A549 (cell line): ENCODE measurements at places on chromosomes 13 and 19.

DNA sequence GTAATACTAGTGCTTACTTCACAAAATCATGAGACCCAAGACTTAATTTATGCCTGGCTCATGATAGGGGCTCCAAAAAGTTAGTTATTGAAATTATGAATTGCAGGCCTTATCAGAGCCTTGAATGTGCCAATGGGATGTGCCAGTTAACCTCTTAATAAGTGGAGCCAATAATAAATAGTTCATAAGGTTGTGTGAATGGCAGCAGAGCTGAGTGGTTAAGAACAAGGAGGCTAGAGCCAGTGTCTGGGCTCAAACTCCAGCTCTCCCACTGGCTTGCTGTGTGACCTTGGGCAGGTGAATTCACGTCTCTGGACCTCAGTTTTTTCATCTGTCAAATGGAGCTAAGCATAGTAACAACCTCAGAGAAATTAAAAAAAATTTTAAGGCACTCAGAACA is 133.7 kb downstream of the IER2 start:
- no peak for DNase-seq

DNA sequence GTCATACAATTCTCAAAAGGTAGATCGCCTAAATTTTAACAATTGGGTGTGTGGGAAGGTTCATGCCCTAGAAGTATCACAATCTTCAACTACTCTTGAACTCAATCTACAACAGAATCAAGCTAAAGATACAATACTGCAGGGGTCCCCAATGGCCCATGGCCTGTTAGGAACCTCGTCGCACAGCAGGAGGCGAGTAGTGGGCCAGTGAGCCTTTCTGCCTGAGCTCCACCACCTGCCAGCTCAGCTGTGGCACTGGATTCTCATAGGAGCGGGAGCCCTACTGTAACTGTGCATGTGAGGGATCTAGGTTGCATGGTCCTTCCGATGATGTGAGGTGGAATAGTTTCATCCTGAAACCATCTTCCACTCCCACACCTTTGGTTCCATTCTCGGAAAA is 230.6 kb downstream of the KLF12 start:
- DNase-seq: no peak

GRCh38 chr13:33528896-33529295 is 243.3 kb upstream of the STARD13 start:
- no peak for DNase-seq

DNA sequence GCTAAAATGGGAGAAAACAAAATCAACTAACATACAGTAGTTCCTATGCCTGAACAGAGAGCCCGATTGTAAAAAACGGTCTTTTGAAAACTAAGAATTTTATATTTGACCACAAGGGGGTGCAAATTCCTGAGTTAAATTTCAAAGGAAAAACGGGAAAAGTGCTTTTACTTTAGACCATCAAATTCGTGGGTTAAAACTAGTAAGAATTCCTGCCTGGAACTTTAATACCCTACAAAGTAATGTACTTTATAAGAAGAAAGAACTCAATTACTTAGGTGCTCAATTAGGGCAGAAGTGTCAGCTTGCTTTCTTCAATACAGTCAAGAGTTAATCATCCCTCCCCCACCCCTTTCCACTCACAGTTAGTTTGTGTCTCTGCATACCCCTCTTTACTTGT is 69.8 kb downstream of the KCNRG start:
- DNase-seq: peak; percentile 32

DNA sequence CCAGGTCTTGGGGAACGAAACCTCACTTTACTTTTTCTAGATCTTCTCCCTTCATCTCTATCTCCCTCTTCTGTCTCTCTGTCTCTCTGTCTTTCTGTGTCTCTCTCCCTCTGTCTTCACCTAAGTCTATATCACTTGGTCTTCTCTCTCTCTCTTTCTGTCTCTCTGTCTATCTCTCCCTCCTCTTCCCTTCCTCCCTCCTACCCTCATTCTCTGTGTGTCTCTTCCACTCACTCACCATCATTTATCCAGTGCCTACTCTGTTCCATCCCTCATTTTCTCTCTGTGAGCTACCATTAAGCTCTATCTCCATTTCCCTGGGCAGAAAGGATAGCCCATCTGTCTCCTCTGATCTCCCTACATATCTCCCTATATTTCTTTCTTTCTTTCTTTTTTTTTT is 32.2 kb upstream of the FBL start:
- no peak for DNase-seq

DNA sequence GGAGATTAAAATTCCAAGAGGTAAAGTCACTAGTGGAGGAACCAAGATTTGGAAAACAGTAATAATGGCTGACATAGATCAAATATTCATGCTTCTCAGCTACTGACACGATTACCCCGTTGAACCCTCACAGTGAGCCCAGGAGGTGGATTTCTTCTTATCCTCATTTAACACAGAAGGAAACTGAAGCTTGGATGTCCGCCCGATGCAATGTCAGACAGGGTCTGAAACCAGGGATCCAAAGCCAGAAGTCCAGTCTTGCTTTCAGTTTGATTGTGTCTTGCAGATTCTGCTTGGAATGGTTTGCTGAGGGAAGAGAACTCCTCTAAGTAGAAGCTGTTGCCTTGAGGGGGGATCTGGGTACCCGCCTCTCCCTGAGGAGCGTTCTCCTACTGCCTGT is 404.7 kb downstream of the KCNRG start:
- DNase-seq: no peak

GRCh38 chr19:21314676-21315075 is 14.5 kb downstream of the ZNF708 start:
- no peak for DNase-seq

DNA sequence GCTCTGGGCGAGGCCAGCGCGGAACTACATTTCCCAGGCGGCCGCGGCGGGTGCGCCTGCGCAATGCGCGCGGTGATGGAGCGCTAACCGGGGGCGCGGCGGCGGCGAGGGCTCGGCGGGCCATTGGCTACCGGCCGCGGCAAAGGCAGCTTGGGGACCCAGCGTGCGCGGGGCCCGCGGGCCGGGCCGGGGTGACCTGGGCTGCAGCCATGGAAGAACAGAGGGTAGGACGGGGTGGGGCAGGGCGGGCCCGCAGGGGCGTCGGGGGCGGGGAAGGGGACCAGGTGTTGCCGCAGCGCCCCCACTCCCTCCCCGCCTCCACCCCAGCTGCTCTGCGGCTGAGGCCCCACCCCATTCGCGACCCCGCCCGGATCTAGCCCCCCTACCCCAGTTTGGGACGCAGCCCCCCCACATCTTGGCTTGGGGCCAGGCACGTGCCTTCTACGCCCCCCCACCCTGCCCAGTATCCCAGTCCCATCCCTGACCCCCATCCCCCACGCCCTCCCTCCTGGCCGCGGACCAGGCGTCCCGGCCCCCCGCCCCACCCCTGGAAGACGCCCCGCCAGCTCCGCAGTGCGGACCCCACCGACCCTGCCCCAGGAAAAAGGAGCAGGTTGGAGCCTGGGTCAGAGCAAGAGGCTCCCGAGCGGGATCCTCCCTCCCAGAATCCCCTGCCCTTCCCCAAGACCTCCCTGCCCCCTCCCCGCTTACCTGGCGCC is at the start of gene FSD1:
Gene FSD1, plus strand, starts transcription at position 61 of the 719 bp plus-strand sequence. Its CDS starts 149 bp downstream, at position 210.
- peak; percentile 89 for DNase-seq

DNA sequence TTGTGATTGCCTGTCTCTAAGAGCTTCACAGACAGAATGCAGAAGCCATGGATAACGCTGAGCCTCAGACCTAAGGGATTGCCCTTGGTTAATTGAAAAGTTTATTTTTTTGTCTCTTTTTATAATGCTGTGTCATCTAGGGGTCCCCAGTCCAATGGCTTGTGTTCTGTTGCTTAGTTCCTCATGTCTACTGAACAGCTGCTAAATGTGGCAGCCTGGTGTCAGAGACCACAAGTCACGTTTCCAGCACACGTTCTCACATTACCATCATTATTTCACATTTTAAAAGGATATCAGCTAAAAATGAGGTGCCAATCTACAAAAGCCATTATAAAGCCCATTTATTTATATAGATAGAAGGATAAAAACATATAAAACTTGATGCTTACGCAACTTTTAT is 1362.0 kb downstream of the PCDH9 start:
- DNase-seq: no peak

DNA sequence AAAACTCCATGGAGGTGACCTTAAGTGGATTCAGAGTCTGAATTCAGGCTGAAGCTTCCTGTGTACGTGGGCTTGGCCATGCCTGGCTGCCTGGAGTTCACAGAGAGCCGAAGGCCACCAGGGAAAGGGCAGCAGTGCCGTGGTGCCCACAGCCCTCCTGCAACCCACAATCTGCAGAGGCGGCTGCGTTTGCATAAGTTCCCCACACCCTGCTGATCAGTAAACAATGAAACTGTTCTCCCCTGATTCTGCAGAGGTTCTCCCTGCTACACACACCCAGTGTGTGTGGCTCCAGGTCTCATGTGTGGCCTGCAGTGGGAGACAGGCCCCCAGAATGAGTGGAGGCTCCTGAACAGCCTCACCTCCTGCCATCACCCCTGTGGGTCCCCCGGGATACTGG is 126.9 kb upstream of the SLC7A1 start:
- no peak for DNase-seq

GRCh38 chr13:35086667-35087066 is 144.6 kb downstream of the NBEA start:
- DNase-seq: no peak

GRCh38 chr19:42108527-42109389 is 23.5 kb downstream of the POU2F2 start:
- peak; percentile 98 for DNase-seq

- DNase-seq: no peak
Observed at GRCh38 chr19:48332351-48332661, 7.0 kb downstream of the EMP3 start.

DNA sequence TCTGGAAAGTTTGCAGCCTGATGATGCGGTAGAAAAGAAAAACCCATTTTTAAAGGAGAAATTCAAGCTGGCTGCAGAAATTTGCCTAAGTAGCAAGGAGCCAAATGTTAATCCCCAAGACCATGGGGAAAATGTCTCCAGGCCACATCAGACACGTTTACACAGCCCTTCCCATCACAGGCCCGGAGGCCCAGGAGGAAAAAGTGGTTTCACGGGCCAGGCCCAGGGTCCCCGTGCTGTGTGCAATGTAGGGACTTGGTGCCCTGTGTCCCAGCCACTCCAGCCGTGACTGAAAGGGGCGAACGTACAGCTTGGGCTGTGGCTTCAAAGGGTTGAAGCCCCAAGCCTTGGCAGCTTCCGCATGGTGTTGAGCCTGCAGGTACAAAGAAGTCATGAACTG is 35.9 kb downstream of the ZNF627 start:
- DNase-seq: no peak

- no peak for DNase-seq
Observed at GRCh38 chr13:101053301-101054093, 362.8 kb downstream of the NALCN start.

DNA sequence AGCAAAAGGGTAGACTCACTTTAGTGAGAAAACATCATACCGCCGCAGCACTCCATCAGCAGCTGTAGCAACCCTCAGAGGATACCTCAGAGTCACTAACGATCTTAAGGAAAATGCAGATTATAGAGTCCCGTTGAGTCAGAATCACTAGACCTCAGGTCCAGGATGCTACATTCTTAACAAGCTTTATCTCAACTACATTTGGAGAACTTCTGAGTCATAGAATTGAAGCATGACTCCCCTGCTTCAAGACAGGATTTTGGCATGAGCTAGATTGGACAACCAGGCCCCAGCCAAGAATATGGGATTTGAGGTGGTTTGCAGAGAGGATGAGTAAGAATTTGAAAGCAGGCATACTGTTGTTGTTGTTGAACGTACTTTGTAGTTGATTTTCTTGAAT is 118.9 kb upstream of the UBL3 start:
- DNase-seq: no peak

DNA sequence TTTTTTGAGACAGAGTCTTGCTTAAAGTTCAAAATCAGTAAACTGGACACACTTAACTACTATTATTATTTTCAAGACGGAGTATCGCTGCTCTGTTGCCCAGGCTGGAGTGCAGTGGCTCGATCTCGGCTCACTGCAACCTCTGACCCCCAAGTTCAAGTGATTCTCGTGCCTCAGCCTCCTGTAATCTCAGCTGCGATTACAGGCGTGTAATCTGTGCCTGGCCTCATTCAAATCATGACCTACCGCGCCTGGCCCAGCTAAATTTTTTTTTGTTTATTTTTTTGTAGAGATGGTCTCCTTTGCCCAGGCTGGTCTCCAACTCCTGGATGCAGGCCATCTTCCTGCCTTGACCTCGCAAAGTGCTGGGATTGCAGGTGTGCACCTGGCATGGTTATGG is 23.0 kb downstream of the ZNF101 start:
- no peak for DNase-seq

- DNase-seq: no peak
Observed at GRCh38 chr13:38405216-38405615, 55.6 kb downstream of the UFM1 start.

DNA sequence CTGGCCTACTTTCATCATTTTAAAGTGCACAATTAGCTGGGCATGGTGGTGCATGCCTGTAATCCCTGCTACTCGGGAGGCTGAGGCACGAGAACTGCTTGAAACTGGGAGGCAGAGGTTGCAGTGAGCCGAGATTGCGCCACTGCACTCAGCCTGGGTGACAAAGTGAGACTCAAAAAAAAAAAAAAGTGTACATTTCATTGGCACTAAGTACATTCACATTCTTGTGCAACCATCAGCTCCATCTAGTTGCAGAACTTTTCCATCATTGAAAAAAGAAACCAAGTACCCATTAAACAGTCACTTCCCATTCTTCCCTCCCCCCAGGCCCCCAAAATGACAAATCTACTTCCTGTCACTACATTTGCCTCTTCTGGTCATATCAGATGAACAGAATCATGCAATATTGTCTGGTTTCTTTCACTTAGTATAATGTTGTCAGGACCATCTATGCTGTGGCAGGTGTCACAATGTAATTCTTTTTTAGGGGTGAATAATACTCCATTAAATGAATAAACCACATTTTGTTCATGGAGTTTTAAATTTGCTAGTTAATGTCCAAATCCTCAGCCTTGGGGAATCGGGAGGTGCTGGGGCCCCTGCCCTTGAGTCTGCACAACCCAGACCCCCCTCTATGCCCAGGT is 7.4 kb upstream of the SIGLEC11 start:
- no peak for DNase-seq

GRCh38 chr13:74187564-74187963 is 53.4 kb upstream of the KLF12 start:
- peak; percentile 25 for DNase-seq

DNA sequence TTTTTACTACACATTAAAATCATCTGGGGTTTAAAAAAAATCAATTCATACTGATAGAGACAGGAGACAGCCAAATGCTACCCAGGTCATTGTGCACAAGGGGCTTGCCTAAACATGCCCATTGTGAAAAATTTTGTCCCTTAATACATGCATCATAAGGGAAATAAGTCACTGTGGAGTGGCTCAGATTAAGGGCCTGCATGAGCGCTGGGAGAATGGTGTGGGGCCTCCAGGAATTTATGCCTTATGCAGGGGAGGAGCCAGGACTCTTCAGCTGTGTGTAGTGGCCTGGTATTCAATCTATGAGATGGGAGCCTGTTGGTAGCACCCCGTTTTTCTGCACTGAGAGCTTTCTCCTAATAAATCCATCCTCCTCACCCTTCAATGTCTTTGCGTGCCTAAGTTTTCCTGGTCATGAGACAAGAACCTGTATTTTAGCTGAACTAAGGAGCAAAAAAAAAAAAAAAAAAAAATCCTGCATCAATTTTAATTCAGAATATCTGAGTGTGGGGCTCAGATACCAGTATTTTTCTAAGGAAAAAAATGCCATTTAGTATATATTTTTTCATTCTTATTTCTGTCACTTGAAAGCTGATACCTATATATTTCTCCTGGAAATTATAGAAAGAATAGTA is 997.6 kb upstream of the ATXN8OS start:
- DNase-seq: no peak
